ENCODE measurements at places on chromosomes 7 and 10.

DNA sequence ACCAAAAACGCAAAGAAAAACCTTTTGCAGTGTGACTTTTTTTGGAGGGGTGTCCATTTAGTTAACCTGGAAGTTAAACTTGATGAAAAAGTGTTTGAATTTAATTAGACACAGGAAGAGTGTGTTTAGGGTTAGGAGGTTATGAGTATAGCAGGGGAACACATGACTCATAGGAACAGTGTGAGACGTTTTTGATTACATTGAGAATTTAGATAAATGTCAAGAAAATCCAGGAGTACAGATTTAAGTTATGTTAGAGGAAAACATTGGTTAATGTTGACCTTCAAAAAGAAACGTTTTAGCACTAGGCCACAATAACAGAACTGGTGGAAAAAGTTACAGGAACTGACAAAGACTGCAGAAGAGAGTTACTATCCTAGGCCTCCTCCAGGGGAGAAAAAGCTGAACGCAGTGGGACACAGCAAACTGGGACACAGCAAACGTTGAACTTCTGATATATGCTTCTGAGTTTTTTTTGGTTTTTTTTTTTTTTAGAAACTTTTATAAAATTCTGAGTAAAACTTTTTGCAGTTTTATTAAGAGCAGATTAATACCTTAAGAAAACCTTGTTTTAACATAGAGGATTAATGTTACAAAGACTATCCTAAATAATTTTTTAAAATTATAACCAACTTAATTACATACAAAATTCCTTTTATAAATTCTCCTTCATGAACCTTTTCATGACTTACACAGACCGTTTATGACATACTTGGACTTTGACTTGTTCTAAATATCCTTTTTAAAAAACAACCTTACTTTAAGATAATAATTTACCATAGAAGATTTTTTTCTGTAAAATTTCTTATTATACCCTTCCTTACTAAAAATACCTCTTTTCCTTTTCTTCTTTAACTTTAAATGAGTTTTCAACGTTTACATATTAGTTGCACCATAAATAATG, 22.2 kb downstream of the LANCL2 start:
- no peak for DNase-seq

- DNase-seq: no peak
Measured at GRCh38 chr7:103735377-103735776, 254.1 kb downstream of the RELN start.

DNA sequence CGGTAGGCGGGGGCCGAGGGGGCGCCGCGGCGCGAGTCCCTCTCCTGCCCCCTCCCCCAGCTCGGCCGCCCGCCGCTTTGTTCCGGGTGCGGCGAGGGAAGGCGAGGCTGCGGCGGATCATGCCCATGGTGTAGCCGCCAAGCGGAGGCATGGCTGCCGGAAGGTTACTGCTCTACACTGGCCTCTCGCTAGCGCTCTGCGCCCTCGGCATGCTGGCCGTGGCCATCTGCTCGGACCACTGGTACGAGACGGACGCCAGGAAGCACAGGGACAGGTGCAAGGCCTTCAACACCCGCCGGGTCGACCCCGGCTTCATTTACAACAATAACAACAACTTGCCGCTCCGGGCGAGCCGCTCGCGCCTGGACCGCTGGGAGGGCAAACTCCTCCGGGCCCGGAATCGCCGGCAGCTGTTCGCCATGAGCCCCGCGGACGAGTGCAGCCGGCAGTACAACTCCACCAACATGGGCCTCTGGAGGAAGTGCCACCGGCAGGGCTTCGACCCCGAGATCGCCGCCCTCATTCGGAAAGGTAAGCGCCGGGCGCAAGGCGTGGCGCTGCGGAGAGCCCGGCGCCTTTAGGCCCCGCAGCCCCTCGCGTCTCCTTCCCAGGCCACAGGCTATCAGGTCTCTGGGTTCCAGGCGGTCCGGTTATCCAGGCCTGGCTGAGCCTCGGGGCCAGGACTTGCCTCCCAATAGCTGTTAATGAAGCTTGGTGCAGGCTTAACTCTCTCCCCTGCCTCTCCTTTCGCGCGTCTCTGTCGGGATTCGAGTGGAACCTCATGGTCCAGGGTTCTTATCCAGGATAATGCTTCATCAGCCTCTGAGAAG, 513 bp downstream of the TMEM178B start:
- no peak for DNase-seq

DNA sequence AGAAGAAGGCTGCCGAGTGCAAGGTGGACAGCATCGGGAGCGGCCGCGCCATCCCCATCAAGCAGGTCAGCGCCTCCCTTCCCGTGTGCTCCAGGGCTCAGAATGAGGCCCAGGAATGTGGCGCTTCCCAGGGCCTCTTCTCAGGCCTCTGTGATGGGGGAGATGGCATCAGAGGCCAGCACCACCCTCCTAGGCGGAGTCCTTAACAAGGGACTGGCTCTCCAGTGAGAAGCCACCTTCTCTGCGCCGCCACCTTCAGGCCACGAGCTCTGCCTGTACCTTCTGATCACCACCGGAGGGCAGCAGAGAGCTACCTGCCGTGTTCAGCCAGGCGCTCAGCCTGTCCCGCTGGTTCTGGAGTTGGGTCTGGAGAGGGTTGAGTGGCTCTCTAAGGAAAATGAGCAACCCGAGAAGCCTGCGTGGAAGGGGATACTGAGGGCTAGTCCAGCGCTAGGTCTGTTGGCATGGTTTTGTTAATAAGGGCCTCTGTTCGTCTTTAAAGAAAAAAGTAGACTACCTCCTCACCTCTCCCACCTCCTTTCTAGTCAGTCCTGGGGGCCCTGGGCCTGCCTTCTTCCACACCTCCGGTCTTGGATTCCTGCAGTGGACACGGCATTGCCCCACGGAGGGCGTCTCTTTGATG, 37.7 kb downstream of the AGAP3 start:
- peak; percentile 33 for DNase-seq

DNA sequence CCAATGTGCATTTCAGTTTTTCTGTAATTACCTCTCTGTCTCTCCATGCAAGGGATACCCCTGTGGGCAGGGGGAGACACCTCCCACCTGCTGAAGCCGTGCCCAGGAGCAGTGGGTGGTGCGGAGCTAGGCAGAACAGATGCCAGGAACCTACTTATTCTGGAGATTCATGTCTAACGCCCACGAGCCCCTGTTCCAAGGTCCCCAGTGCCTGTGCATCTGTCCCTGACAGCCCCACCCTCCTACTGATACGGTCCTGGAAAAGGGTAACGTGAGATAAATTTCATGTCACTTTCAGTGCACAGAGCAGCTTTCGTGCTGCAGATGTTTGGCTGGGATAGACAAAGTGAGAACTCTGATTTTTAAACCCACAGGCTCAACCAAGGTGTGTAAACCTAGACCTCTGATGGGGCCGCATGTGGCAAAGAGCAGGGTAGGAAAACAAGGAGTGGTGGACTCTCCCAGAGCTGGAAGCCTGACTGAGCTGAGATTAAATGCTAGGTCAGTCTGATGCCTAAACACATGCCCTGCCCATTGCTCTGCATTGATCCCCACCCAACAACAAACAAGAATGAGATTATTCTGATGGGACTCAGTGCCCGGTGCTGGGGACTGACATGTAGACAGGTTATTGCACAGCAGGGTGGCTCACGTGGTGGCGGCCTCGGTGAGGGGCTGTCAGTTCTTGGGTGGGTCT, 123.6 kb upstream of the GDF10 start:
- DNase-seq: no peak

DNA sequence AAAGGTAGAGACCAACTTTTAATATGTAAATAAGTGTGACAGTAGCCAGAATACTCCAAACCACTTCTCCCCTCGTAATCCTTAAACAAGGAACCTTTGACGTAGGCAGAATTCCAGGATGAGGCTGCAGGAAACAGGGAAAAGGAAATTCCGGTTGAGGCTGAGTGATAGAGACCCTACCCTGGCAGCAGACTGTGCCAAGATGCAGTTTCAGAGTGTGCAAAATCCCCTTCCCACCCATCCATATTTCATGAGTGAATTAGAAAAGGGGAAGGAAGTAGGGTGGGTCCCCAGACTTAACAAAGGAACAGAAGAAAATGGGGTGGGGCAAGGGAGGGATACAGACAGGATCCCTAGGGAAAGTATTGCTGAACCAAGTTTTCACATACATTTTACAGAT, 143.0 kb downstream of the RAPGEF5 start:
- DNase-seq: no peak

GRCh38 chr7:87709258-87709657, 81.1 kb downstream of the RUNDC3B start:
- no peak for DNase-seq

GRCh38 chr10:124704428-124705380, 39.5 kb downstream of the FAM53B start:
- DNase-seq: no peak

DNA sequence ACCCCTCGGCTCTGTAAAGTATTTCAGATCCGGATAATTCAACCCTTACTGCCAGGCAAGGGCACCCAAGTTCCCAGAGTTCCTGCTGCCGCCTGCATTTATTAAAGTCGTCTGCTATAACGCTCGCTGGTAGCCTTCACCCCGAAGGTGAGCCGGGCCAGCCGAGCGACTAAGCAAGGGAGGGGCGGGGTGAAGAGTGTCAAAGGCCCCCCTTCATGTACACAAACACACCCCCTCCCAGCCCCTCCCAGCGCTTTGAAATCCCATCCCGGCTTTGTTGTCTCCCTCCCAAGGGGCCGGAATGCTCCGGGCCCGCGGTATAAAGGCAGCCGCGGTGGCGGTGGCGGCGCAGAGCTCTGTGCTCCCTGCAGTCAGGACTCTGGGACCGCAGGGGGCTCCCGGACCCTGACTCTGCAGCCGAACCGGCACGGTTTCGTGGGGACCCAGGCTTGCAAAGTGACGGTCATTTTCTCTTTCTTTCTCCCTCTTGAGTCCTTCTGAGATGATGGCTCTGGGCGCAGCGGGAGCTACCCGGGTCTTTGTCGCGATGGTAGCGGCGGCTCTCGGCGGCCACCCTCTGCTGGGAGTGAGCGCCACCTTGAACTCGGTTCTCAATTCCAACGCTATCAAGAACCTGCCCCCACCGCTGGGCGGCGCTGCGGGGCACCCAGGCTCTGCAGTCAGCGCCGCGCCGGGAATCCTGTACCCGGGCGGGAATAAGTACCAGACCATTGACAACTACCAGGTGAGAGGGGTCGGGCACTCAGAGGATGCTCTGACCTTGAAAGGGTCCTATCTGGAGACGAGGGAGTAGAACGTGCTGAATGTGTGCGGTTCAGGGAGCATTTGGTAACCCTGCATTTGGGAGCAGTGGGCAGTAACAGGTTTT, at the start of gene DKK1:
Gene DKK1 (plus strand): TSS at position 349 of the 889 bp plus-strand sequence. CDS start 154 bp downstream, at position 503.
- DNase-seq: no peak

Measured in fibroblast of skin of left biceps (primary cell).